ENCODE measurements at places on chromosomes 4 and X. TPM values are rescaled to one million over a fixed set of nuclear protein-coding genes. Genes with fewer than 3 reads are reported as not detected.

GRCh38 chrX:30822764-30823163 is 66.3 kb downstream of the TAB3 start:
- no peak overlapping the region for H3K4me3 ChIP-seq
- no peak overlapping the region for H3K27ac ChIP-seq
- no peaks in the 10 kb centered on the region for H3K27me3 ChIP-seq
- no peaks in the 10 kb centered on the region for H3K4me1 ChIP-seq
- no peak for DNase-seq
- no peaks in the 10 kb centered on the region for H3K36me3 ChIP-seq

BEX3 gene
- total RNA-seq, result 32.1 TPM

DNA sequence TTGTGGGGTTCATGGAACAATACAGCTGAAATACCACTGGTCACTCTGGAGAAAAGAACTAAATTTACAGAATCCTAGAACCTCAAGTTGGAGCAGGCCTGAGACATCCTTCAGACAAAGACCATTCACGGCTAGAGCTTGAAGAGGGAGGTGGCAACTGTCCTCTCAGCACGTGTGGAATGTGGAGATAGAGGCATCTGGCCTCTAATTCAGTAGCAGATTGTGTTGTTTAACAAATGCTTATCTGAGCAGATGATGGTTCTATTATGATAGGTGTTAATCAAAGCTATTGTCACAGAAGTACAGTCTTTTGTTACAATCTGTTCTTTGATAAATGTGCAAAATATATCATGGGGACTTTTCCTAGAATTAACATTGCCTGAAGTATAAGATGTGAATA is 121.7 kb upstream of the KCNIP4 start:
- no peak overlapping the region for H3K27ac ChIP-seq
- H3K4me3 ChIP-seq, result no peak overlapping the region
- no peaks in the 10 kb centered on the region for H3K27me3 ChIP-seq
- H3K36me3 ChIP-seq, result no peaks in the 10 kb centered on the region
- no peaks in the 10 kb centered on the region for H3K4me1 ChIP-seq
- no peak for DNase-seq

GRCh38 chrX:10076765-10077164 is 80.0 kb upstream of the CLCN4 start:
- no peaks in the 10 kb centered on the region for H3K36me3 ChIP-seq
- no peak overlapping the region for H3K4me3 ChIP-seq
- no peaks in the 10 kb centered on the region for H3K4me1 ChIP-seq
- no peak for DNase-seq
- no peaks in the 10 kb centered on the region for H3K27me3 ChIP-seq

GPR119 gene
- not detected for total RNA-seq

GRCh38 chr4:131091896-131092295 is 1995.9 kb downstream of the C4orf33 start:
- H3K36me3 ChIP-seq, result no peaks in the 10 kb centered on the region
- DNase-seq, result no peak
- no peaks in the 10 kb centered on the region for H3K27me3 ChIP-seq

- no peaks in the 10 kb centered on the region for H3K4me1 ChIP-seq
- H3K27me3 ChIP-seq, result no peaks in the 10 kb centered on the region
- H3K36me3 ChIP-seq, result no peaks in the 10 kb centered on the region
Measured at GRCh38 chr4:113847710-113848109, 86.2 kb upstream of the CAMK2D start.

TEC gene
- 4.5 TPM for total RNA-seq

TAF7L gene
- not detected for total RNA-seq

DNA sequence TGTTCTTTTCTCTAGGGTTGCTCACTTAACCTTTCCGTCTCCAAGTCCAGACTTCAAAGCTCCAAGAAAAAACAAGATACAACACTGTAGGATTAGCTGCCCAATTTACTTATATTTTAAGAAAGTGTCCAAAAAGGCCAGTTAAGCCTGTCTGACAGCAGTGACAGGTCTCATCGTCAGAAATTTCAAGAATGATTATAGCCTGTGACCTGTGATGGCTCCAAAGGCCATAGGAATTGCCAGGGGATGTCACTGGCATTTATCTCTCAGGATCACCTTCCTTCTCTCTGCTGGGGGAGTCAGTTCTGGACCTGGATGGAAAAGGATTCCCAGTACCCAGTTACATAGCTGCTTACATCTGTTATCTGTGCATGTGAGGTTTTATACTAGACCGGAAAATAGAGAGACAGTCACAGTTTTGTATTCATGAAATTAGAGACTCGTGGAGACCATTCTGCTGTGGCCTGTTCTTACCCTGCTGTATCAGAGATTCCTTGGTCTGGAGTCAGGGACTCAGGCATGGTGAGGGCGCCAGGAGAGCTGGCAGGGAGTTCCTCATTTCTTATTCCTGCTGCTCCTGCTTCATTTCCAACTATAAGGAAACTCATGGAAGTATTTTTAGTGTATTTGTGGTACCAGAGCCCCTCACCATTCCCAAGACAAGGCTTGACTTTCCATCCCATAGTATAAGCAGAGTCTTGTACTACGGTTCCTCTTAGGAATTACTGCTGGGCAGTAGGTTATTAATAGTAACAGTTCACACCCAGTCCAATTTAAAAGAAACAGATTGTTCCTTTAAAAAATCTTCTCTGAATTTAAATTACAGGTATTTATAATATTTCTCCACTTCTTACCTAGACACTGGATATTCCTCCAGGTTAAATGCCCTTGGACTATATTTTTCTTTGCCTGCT is 220.8 kb downstream of the SHROOM3 start:
- H3K27me3 ChIP-seq, result no peaks in the 10 kb centered on the region
- no peak overlapping the region for H3K4me3 ChIP-seq
- peak overlapping the region; percentile 80 for H3K27ac ChIP-seq

CLGN gene
- not detected for total RNA-seq

- H3K36me3 ChIP-seq, result no peaks in the 10 kb centered on the region
- H3K27me3 ChIP-seq, result no peaks in the 10 kb centered on the region
- no peak for DNase-seq
- no peaks in the 10 kb centered on the region for H3K4me1 ChIP-seq
- no peak overlapping the region for H3K27ac ChIP-seq
Measured at GRCh38 chrX:71154641-71155040, 10.0 kb downstream of the NLGN3 start.

DNA sequence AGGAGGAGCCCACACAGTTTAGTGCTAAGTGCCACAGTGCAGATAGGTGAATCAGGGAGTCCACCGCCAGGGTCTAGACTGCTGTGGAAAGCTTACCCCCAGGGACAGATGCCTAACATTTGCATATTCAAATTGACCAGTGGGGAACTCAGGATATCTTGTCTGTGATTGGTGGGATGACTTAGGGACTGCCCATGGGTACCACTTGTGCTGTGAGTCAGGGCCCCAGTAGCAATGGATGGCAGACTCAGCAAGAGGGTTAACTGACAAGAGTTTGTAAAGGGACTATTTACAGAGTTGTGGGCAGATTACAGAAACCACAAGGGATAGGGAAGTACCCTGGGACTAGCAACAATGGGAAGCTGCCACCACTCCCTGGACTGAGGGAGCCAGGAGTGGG is 282.1 kb downstream of the BCOR start:
- no peak overlapping the region for H3K27ac ChIP-seq
- no peaks in the 10 kb centered on the region for H3K27me3 ChIP-seq
- H3K36me3 ChIP-seq, result no peaks in the 10 kb centered on the region

FOXO4 gene
- total RNA-seq, result 8.0 TPM

DMRTC1B gene
- total RNA-seq, result not detected

TRIML1 gene
- total RNA-seq, result not detected

AFF2 gene
- 2.3 TPM for total RNA-seq

GRCh38 chr4:89570931-89571330 is 263.3 kb upstream of the GPRIN3 start:
- H3K27me3 ChIP-seq, result no peaks in the 10 kb centered on the region
- no peak overlapping the region for H3K4me3 ChIP-seq
- H3K27ac ChIP-seq, result no peak overlapping the region
- DNase-seq, result no peak

CT47A7 gene
- total RNA-seq, result not detected

CXorf38 gene
- 11.9 TPM for total RNA-seq

- H3K4me1 ChIP-seq, result no peaks in the 10 kb centered on the region
- H3K27me3 ChIP-seq, result no peaks in the 10 kb centered on the region
Measured at GRCh38 chrX:776529-777230, 146.1 kb downstream of the SHOX start.

DNA sequence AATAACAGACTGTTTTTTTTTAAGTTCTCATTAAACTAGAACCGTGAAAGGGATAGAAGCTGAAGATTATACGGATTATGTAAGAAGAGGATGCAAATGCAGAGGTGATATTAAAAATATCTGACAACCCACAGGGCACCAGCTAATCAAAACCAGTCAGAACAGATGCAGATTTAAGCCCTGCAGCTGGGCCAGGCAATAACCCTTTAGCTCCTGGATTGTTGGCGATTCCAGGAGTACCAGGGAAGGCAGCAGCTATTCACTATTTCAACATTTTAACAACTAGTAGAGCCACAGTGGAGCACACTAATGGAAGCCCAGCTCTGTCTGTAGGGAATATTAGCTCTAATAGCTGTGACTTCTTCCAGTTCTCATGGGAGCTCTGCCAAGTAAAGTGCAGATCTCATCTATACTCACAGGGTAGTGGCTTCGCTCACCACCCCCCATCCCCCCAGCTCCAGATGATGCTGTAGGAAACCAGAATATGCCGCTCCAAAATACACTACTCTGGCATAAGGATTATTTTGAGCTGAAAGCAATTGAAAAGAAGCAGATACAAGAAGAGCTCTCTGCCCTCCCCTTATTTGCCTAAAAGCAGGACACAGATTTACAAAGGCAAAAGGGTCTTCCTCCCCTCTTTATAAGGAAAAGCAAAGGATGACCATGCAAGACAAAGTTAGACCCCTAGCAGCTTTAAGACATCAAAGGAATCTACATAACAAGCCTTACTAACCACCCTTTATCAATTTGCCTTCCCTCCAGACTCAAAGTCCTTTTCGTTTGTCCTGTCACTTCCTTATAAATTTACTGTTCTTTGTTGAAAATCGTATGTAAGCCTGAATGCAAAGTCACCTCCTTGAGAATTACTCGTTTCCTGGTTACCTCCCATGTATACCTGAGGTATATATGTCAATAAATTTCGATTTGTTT is 13.7 kb downstream of the SCD5 start:
- H3K4me3 ChIP-seq, result no peak overlapping the region
- no peaks in the 10 kb centered on the region for H3K36me3 ChIP-seq
- no peaks in the 10 kb centered on the region for H3K27me3 ChIP-seq
- H3K4me1 ChIP-seq, result no peaks in the 10 kb centered on the region

S100P gene
- not detected for total RNA-seq

- no peaks in the 10 kb centered on the region for H3K27me3 ChIP-seq
- no peak for DNase-seq
- H3K27ac ChIP-seq, result no peak overlapping the region
- H3K4me1 ChIP-seq, result no peaks in the 10 kb centered on the region
Measured at GRCh38 chr4:95165926-95166524, 382.7 kb downstream of the UNC5C start.

- H3K36me3 ChIP-seq, result no peaks in the 10 kb centered on the region
- no peak overlapping the region for H3K27ac ChIP-seq
- no peak overlapping the region for H3K4me3 ChIP-seq
Measured at GRCh38 chr4:44438687-44439086, 9.9 kb downstream of the KCTD8 start.

HPGD gene
- total RNA-seq, result 4.2 TPM

MFAP3L gene
- total RNA-seq, result 2.2 TPM

CTAG1B gene
- total RNA-seq, result not detected

DNA sequence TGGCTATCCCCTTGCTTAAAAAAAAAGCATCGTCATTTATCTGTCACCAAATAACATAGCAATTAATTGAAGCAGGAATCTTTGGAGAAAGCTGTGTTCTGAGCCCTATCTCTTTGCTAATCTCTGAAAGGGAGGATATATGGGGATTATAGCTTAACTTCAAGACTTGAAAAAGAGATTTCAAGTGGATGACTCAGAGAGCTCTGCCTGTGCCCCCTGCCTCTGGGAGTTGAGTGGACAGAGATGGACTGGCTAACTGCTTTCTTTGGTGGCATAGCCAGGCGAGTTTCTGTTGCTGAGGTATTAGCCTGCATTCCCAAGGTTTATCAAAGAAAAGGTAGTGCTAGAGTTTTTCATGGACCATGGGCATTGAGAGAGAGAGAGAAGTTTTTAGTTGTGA is 91.6 kb downstream of the DDIT4L start:
- DNase-seq, result no peak
- no peaks in the 10 kb centered on the region for H3K36me3 ChIP-seq
- H3K27ac ChIP-seq, result no peak overlapping the region
- no peaks in the 10 kb centered on the region for H3K4me1 ChIP-seq
- no peak overlapping the region for H3K4me3 ChIP-seq

DNA sequence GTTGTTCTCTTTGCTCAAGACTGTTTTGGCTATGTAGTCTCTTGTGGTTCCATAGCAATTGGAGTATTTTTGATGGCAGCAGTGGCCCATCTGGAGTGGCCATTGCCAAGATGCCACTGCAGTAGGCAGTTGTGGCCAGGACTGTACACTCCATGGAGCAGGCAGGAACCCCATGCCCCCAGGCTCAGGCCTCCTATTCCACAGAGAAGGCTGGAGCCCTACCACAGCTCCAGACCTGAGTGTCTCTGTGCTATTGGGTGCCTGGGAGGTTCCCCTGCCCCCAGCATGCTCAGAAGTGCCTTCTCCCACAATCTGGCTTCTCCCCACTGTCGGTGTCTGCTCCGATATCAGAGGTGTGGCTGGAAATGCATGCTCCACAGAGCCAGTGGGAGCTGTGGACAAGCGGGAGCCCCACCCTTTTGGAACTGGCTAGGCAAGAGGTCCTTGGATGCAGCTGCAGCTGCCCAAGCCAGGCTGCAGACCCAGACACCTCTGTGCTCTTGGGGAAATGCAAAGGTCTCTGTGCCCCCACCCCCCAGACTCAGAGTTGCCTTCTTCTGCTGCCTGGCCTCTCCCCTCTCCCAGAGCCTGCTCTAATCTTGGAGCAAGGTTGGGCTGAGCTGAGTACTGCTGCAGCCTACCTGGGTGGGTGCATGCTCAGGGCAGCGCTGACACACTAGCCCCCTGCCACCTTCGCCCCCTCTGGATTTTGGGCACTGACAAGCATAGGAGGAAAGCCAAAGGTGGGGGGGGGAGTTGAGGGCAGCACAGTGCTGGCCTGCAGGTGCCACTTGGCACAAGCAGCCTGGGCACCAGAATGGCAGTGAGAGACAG is 46.6 kb upstream of the UBE2NL start:
- no peaks in the 10 kb centered on the region for H3K27me3 ChIP-seq
- H3K27ac ChIP-seq, result no peak overlapping the region
- no peak for DNase-seq

GRCh38 chr4:4416981-4417380 is 30.1 kb downstream of the NSG1 start:
- H3K27ac ChIP-seq, result no peak overlapping the region
- H3K36me3 ChIP-seq, result peaks cover 48% of the 10 kb centered on the region
- no peaks in the 10 kb centered on the region for H3K4me1 ChIP-seq
- DNase-seq, result no peak
